ENCODE measurements at places on chromosomes 1 and 21.

DNA sequence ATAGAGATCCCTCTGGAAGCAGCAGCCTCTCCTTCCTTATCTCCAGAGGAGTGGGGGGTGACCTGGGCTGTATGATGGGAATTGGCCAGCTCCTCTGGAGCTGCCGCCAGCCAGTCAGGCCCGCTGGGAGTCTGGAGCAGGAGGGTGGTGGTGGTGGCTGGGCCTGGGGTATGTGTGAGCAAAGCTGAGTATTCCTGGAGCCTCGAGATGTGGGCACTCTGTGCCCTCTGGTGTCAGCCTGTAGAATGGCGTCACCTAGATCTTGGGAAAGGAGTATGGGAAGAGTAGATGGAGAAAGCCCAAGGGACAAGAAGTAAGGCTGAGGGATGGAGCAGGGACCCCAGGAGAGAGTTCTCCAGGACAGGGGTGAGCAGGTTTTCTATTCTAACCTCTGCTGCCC lies 16.0 kb downstream of the VANGL2 start:
- DNase-seq, result no peak

- DNase-seq, result no peak
These were observed 241.8 kb downstream of the TRABD2B start for GRCh38 chr1:47755101-47755990.

DNA sequence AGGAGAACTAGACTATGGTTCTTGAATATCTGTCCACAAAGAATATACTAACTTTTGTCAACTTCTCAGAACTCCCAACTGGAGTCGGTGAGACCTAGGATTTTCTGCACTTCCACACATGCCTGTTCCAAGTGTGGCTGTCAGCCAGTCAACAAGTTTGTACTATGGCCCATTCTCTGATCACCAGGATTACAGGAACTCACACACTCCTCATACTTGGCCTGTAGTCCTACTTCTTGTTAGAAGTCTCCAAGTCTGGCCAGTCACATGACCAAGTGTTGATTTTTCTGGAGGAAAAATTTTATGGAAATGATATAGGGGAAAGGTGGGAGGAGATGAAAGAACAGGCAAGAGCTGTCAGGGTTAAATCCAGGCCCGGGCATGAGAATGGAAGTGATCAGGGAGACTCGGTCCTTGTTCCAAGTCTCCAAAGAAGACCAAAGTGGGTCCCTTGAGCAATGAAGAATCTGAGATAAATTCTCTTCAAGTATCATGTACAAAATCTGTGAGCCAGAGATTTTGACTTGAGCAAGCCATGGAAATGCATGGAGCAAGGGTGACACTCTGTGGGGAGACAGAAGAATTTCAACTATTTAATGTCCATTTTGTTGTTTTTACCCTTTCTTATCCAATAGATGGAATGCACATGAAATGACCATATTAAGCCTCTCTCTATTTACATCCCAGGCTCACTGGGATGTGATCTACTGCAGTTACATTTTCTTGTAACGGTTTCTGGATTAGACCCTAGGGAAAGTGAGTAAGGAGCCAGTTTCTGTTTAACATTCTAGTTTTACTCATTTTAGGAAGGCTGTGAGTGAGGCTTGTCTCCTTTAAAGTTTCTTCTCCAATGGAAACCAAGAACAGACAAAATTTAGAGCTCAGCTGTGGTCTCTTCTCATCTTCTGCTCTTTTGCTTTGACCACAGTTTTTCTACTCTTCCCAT lies 320.9 kb downstream of the ASTN1 start:
- peak; percentile 63 for DNase-seq

DNA sequence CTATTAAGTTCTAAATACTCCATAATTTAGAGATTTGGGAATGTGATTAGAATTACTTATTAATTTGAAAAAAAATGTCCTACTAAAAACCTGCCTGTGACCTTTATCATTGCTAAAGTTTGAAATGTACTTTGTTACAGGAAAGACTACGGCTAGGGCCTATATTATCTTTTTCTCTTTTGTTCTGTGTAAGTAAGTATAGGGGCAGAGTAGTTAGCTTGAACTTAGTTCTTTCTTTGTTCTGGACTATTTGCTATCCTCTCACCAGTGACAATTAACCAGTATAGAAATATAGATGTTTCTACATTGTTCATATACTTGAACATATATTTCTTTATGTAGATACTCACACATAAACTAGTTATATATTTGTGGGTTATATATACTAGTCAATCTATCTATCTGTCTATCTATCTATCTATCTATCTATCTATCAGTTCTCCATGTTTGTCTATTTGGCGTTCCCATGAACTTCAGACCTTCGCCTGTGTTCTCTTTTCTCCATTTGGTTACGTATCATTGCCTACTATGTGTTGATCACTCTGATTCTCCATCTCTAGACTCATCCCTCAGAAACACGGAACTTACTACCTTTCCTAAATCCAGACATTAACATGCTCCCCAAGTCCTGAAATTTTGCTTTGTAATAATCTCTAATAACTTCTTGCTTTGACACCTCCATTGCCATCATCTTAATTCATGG lies 3.3 kb downstream of the PTPRC start:
- no peak for DNase-seq

GRCh38 chr1:89604414-89604735 lies 28.5 kb upstream of the LRRC8C start:
- no peak for DNase-seq

GRCh38 chr1:174743654-174744561 lies 255.8 kb upstream of the CACYBP start:
- peak; percentile 35 for DNase-seq

DNA sequence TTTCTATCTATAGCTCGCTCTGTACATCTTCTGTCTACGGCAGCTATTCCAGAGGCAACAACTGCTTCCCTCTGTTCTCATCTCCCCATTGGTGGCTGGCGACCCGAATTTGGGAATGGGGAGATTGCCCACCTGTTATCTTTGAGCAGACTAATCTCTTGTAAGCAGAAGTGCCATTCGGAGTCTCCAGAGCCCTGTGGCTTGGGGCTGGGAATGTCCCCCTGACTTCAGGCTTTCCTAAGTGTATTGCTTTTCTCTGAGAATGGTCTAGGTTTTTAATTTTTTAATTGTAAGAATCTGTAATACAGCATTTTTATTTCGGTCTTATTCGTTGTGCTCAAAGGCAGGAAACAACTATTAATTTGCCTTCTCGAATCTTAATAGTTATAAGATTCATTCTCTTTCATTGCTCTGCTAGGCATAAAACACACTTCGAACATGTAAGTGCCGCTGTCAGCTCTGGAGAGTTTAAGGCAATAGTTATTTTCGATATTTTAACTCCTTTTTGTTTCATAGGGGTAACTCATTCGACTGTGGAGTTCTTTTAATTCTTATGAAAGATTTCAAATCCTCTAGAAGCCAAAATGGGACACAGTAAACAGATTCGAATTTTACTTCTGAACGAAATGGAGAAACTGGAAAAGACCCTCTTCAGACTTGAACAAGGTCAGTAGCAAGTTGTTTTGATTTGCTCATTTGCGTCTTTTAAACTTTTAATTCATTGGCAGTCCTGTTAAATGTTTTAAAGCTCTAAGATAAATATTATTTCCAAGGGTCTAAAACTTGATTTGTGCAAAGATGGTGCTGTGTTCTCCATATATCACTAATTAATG lies 514 bp downstream of the AGL start:
- DNase-seq, result no peak

GRCh38 chr1:165152727-165153126 lies 203.8 kb downstream of the LMX1A start:
- no peak for DNase-seq

- DNase-seq, result no peak
These were observed 7.3 kb downstream of the SYNC start for GRCh38 chr1:32695098-32695904.

All from forelimb muscle (tissue), 1 donor.